ENCODE measurements at places on chromosomes 12 and 14.

- DNase-seq, result no peak
Observed at GRCh38 chr12:58880639-58881038, 39.7 kb downstream of the LRIG3 start.

GRCh38 chr12:128671528-128672042 is 152.2 kb downstream of the SLC15A4 start:
- DNase-seq, result no peak

- DNase-seq, result no peak
Observed at GRCh38 chr12:116832353-116832752, 48.9 kb downstream of the HRK start.

GRCh38 chr14:35534208-35534872 is 376 bp downstream of the INSM2 start:
- peak; percentile 42 for DNase-seq

- no peak for DNase-seq
Observed at GRCh38 chr14:80278293-80279023, 67.2 kb upstream of the DIO2 start.

- DNase-seq, result no peak
Observed at GRCh38 chr12:118017926-118018325, 1.4 kb downstream of the RFC5 start.

DNA sequence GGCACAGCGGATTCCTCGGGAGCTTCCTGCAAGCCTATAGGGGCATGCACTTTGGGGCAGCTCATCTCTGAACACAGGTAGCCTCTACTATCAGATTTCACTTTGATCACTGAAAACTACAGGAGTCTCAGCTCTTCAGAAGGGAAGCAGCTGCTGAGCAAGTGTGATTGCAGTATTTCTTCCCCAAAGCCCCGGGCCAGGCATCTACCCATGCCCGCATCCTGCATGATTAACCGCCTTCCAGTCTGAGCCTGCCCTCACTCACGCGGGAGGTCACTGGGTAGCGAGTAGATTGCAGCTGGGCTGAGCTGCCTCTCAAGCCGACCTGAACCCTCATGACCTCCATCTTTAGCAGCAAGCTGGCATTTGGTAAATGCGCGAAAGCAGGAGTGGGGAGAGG is 334.7 kb downstream of the DPF3 start:
- no peak for DNase-seq

- no peak for DNase-seq
Observed at GRCh38 chr14:75833326-75834020, 148.3 kb downstream of the TGFB3 start.

DNA sequence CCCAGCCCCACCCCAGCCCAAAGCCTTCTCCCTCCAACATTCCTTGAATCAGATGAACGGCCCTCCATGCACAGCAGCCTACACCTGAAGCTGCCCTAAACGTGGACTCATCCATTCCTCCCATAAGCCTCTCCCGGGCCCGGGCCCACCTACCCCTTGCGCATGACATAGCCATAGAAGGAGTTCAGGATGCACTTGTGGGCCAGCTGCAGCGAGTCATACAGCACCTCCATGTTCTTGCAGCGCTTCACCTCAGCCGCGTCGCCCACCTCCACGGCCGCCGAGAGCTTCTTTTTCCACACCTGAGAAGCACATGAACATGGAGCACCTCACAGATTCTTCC is 22.0 kb downstream of the POLE start:
- DNase-seq, result no peak

GRCh38 chr12:83097643-83098342 is 411.1 kb downstream of the TMTC2 start:
- no peak for DNase-seq

DNA sequence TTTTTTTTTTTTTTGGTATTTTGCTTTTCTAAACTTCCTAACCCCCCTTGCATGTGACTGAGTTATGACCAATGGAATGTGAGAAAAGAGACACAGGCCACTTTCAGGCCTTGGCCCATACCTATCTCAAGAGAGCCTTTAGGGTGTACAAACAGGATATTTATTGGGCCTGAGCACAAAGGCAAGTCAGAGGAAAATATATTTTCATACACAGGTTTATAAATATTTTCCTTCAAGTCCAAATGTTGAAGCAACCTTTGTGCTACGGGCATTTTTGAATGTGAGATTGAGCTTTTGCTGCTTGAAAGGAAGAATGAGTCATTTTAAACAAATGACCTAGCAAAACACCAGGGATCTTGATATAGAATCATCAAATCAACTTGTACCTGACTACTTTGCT is 228.6 kb upstream of the E2F7 start:
- DNase-seq, result no peak

GRCh38 chr12:98738539-98738938 is 93.4 kb downstream of the APAF1 start:
- no peak for DNase-seq

GRCh38 chr14:31843361-31844091 is 233.6 kb upstream of the ARHGAP5 start:
- no peak for DNase-seq

- no peak for DNase-seq
Observed at GRCh38 chr14:54098536-54098935, 141.9 kb upstream of the BMP4 start.

GRCh38 chr14:55533960-55534359 is 46.0 kb upstream of the KTN1 start:
- no peak for DNase-seq

DNA sequence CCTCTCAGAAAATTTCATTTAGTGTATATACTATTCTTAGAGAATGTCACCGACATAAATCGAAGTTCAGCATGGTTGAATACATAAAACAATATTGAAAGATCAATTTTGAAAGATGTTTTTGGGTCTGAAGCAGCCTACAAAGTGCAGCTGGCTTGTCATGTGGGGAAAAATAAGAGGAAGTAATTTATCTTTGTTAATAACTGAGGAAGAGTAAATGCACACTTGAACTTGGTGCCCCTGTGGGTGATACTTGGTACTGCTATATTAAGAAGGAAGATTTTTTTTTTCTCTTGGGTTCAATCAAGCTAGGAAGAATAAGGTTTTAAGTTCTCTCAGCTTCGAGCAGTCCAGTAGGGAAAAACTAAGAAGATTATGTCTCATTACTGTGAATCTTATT is 661.3 kb downstream of the RPL10L start:
- DNase-seq, result no peak

DNA sequence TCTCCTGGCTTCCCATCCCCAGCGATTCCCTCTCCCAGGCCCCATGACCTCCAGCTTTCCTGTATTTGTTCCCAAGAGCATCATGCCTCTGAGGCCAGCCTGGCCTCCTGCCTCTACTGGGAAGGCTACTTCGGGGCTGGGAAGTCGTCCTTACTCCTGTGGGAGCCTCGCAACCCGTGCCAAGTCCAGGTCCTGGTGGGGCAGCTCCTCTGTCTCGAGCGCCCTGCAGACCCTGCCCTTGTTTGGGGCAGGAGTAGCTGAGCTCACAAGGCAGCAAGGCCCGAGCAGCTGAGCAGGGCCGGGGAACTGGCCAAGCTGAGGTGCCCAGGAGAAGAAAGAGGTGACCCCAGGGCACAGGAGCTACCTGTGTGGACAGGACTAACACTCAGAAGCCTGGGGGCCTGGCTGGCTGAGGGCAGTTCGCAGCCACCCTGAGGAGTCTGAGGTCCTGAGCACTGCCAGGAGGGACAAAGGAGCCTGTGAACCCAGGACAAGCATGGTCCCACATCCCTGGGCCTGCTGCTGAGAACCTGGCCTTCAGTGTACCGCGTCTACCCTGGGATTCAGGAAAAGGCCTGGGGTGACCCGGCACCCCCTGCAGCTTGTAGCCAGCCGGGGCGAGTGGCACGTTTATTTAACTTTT is 14.3 kb downstream of the C12orf43 start:
- no peak for DNase-seq

DNA sequence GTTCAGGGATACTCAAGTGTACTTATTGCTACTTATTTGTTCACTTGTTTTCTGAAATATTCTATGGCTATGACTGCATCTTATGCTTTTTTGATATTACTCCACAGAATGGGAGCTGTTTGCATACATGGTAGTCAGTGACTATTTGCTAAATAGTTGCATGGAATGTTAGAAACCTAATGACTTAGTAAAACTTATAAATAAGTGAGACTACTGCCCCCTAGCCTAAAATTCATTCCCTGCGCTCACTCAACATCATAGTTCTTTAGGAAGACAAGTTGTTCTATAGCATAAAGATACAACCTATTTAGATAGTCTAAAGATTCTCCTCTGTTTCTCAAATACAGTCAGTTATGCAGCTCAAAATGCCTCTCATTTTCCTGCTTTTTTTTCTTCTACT is 305.5 kb downstream of the CEP128 start:
- no peak for DNase-seq

DNA sequence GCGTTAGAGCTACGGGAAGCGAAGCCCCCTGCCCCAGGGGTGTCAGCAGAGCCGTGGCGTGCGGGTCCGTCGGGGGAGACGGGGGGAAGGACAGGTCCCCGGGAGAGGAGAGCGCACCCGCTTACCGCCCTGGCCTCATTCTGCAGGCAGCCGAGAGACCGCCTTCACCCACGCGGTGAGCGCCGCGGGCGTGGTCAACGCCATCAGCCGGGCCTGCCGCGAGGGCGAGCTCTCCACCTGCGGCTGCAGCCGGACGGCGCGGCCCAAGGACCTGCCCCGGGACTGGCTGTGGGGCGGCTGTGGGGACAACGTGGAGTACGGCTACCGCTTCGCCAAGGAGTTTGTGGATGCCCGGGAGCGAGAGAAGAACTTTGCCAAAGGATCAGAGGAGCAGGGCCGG is 10.5 kb downstream of the WNT5B start:
- no peak for DNase-seq

GRCh38 chr14:103748534-103748857 is 32.9 kb downstream of the ZFYVE21 start:
- DNase-seq, result no peak

DNA sequence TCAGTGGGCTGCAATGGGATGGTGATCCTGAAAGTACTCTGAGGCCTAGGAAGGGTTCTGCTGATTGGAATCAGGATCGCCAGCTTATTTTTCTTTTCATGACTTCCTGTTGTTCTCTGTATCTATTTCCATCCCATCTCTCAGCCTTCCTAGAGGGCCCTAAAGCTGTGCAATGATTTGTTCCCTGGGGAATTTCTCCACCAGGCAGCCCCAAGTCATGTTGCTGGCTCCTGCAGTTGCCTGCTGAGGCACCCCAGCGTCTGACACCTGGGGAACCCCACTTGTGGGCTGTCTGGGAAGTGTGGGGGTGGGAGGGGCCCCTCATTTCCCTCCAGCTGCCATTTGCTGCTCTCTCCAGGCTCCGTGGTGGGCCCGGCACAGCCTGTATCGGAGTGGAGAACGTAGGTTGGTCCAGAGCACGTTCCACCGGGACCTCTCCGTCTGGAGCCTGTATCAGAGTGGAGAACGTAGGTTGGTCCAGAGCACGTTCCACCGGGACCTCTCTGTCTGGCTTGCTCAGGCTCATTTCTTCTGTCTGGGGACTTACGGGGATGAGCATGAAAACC is 138.3 kb downstream of the TSPAN9 start:
- no peak for DNase-seq

DNA sequence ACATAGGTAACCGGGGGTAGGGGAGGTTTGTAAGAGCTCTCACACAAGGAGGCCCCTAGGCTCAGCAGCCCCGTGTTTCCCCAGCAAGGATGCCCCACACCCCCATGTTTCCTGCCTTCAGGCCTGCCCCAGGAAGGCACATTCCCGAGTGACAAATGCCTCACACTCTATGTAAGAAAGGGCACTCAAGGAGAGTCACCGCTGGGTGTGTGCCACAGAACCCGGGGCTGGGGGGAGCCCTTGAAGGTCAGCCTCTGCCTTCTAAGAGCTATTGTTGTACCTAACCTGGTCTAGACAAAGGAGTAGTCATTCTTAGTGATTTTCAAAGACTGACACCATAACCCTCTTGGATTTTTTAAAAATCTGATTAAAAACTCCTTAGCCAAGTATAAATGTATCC is 333.6 kb downstream of the DPF3 start:
- no peak for DNase-seq

DNA sequence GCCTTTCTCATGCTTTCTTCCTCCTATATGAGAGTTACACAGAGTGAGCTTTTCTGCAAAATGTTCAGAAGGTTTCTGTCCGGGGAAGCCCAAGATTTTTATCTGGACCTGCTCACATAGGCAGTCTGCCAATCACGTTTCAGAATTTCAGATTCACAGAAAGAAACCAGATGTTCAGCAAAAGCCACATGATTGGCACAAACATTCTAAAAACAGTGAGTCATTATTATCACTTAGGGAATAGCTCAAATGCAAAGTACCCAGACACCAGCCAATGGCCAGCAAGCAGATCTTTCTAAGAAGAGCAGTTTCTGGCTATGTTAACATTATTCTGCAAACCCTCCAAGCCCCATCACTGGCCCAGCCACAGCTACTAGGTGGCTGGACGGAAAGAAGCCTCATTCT is 1558.5 kb upstream of the TMEM132C start:
- DNase-seq, result no peak

- no peak for DNase-seq
Observed at GRCh38 chr12:67526129-67526528, 122.4 kb upstream of the DYRK2 start.

- no peak for DNase-seq
Observed at GRCh38 chr12:92718483-92718990, 15.7 kb downstream of the PLEKHG7 start.
